ENCODE measurements at places on chromosomes 4 and X.

DNA sequence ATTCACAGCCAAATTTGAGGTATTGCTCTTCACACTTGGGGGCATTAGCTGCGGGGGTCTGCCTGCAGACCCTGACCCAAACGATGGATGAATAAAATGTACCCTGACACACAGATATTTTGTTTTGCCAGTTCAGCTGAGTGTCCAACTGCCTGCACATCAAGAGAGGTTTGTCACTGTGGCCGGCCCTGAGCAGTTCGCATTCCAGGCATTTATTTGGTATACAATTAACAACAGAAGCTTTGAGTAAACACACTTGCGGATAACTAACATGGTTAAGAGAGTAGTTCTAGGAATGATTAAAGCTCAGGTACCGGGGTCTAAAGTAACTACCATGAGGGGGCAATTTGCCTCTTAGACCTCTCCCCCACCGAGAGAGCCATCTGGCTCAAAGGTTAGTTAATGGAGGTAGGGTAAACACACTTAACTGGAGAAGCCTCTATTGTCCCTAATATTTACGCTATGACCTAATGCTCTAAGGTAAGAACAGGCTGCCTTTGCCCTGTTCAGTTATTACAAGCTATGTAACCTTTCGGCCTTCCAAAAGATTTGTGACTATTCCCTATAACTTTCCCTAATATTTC, 162.0 kb downstream of the SNCA start:
- no peak for DNase-seq

- no peak for DNase-seq
Observed at GRCh38 chr4:102288497-102288896, 56.8 kb downstream of the SLC39A8 start.

DNA sequence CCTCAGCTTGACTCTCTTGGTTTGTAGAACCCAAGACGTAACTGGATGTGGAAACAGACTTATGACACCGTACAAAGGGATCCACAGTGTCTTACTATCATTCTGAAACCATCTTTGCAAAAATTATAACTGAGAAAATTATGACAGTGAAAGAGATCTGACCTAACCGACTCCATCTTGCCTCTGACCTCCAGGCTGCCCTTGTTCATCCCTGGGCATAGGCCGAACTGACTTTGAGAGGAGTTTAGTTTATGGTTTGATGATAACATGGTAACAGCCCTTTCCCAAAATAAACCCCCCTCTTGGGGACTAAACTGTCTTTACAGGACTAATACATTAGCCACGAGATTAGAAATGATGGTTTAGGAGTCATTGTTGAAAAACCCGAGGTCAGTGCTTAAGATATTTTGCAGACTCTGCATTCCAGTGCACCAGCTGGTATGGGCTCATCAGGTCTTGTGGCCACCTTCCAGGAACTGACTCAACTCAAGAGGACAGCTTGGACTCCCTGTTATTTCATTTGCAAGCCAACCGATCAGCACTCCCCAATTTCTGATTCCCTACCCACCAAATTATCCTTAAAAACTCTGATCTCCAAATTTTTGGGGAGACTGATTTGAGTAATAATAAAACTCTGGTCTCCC, 49.6 kb downstream of the CASP3 start:
- DNase-seq, result no peak

DNA sequence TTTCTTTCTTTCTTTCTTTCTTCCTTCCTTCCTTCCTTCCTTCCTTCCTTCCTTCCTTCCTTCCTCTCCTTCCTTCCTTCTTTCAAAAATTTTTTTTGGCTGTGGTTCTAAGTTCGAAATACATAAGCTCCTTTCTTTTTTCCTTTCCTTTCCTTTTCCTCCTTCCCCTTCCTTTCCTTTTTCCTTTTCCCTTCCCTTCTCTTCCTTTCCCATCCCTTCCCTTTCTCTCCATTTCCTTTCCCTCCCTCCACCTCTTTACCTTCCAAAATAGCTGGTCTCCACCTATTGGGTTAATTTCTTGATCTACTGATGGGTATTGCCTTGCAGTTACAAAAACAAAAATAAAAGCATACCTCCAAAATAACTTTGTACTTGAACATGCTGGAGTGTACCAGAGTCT, 73.4 kb upstream of the GPRIN3 start:
- no peak for DNase-seq

DNA sequence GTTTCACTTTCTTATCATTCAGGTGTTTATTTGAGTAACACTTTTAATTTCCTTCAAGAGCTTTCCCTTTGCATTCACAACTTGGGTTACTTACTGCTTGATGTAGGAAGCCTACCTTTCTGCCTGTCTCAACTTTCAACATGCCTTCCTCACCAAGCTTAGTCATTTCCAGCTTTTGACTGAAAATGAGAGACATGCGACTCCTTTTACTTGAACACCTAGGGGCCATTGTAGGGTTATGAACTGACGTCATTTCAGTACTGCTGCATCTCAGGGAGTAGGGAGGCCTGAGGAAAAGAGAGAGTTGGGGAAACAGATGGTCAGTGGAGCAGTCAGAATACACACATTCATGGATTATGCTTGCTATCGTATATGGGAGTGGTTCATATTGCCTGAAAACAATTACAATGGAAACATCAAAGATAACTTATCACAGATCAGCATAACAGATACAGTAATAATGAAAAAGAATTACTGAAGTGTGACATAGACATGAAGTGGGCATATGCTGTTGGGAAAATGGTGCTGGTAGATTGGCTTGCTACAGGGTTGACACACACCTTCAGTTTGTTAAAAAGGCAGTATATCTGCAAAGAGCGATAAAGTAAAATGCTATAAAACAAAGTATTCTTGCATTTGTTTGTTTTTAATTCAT, 25.7 kb downstream of the USP53 start:
- DNase-seq, result no peak

DNA sequence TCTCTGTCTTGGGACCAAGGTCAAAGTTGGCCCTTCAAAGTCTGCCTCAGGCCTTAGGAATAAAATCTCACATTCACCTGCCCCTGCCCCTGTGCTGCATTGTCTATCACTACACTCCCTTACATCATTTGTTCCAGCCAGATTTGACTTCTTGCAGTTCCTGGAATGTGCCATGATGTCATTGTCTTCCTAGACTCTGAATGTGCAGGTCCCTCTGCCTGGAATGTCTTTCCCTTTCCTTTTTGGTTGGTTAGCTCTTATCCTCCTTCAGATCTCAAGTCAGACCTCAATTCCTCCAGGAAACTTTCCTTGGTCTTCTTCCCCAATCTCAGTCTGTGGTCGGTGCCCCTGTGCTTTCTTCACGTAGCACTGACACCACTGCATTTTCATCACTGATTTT, 67.7 kb upstream of the EFNB1 start:
- DNase-seq, result no peak

GRCh38 chr4:48130100-48130499, 4.0 kb downstream of the TXK start:
- DNase-seq, result no peak

GRCh38 chr4:76539979-76540378, 105.0 kb downstream of the SHROOM3 start:
- no peak for DNase-seq

DNA sequence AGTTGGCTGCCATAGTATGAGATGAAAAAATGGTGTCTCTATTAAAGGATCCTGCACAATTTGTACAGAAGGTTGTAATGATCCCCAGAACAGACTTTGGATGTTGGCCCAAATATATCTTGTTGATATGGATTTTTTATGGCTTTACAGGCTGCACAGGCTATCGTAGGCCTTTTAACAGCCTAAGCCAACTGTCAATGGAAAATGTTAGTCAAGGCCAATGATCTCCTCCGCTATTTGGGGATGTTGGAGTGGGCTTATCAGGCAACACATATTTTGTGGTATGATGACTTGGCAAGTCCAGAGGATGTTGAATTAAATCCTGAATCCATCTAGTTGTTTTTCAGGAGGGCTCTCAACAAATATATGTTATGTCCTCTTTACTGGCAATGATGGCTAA, 42.1 kb downstream of the ZCCHC13 start:
- DNase-seq, result no peak

DNA sequence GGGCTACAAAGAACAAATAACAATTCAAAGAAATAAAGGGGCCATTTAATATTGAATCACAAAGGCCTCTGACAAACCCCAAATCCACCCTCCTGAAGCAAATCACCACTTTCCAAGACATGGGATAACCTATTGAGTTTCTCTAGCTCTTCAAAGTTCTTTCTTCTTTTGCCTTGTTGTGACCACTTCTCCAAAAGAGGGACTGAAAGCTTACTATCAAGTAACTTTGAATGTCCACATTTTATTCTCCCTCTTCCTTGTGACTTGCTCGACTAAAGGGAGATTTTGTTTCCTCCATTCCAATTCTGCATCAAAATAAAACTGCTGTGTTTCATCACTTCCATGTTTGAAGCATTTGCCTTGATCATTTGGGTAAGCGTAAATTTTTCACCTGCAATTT, 166.6 kb upstream of the SLC7A11 start:
- DNase-seq, result no peak

GRCh38 chr4:15913631-15913970, 24.9 kb downstream of the FGFBP1 start:
- DNase-seq, result no peak

DNA sequence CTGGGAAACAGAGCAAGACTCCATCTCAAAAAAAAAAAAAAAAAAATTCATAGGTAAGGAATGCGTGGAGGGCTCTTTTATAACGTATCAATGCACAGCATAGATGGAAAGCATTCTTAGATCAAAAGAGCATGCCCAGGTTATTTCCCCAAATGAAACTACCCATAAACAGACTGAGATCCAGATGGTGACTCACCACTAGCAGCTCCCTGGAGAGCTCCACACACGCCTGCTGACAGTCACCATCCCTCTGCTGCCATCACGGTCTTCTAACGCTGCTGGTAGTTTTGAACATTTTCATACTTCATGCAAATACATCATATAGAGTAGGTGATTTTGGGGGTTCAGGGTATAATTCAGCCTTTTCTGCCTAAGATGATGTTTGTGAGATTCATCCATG, 136.9 kb downstream of the ASMT start:
- DNase-seq, result no peak

DNA sequence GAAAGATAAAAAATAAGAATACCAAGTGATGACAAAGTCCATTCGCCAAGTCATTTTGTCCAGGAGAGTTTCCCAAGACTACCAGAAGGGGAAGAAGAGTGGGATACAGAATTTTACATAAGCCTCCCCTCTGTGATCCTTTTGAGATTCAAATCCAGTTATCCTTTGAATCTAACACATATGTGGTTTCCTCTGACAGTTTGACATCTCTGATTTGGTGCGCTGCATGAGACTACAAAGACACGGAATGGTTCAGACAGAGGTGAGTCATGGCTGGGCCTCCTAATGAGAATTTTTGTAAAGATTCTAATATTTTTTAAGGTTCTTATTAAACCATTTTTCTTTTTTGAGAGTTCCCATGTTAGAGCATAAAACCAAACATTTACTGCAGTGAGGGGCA, 38.3 kb downstream of the SLC10A6 start:
- DNase-seq, result no peak

- DNase-seq, result no peak
Observed at GRCh38 chr4:161010227-161010626, 1153.6 kb downstream of the FSTL5 start.

DNA sequence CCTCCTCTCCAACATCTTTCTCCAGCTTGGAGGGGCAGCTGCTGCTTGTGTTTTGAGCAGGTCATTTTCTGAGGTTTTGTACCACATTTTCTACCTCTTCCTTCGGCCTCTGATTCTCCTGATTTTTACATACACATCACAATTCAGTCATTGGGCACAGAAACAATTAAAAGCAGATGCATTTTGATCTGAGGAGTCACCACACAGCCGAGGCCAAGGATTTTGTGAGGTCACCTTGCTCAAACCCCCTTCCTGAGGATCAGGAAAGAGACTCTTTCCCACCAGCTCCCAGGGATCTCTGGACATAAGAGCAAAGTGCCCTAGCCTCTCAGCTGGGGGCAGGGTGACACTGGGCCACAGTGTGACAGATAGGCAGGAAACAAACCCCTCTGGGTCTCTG, 5.4 kb upstream of the FATE1 start:
- DNase-seq, result no peak

DNA sequence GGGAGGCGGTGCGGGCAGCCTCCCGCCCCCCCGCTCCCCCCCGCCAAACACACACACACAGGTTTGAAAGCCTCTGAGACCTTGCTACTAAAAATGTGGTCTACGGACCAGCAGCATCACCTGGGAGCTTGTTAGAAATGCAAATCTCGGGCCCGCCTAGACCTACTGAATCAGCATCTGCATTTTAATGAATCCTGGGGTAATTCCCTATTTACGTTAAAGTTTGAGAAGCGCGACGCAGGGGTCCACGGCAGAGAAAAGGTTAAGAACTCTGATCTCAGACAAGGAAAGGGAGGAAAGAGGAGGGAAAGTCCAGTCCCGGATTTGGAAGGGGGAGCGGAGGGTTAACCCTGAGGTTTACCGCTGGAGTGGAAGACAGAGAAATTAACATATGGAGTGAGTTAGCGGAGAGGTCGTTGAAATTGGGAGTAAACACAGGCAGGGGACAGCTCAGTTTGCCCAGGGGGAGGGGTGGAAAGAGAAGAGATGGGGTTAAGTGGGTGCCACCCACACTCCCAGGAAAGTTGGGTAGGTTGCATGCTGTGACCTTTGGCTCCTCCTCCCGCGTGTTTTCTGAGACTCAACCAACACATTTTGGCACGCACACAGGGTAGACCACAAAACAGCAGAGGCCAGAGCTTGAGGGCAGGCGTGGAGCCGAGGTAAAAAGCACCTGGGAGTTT, 483.6 kb downstream of the BCOR start:
- DNase-seq, result peak; percentile 11

- no peak for DNase-seq
Observed at GRCh38 chr4:54879576-54879975, 221.8 kb downstream of the KIT start.

DNA sequence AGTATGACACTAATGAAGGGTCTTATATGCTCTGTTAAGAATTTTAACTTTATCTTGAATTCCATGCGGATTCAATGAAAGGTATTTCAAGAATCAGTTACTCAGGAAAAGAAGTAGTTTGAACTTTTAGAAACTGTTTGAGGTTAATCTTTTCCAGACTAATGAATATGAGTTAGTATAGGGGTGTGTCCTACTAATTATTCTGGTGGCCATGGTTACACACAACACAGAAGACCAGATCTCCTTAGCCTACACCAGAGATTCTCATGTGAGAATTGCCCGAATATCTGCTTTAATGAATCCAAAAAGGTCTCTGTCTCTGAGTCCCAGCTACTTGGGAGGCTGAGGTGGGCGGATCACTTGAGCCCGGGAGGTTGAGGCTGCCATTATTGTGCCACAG, 100.4 kb downstream of the MMRN1 start:
- no peak for DNase-seq

GRCh38 chrX:13994104-13994503, 35.6 kb downstream of the GEMIN8 start:
- DNase-seq, result no peak

- no peak for DNase-seq
Observed at GRCh38 chr4:77121736-77122240, 35.2 kb upstream of the CCNG2 start.

- no peak for DNase-seq
Observed at GRCh38 chr4:36256398-36256891, 12.1 kb upstream of the ARAP2 start.

- no peak for DNase-seq
Observed at GRCh38 chr4:189822326-189822725, 118.3 kb upstream of the FRG1 start.

GRCh38 chr4:150515135-150515534, 66.8 kb upstream of the MAB21L2 start:
- no peak for DNase-seq

All from activated CD4-positive, CD25-positive, alpha-beta regulatory T cell (primary cell).